Epithelial cell of proximal tubule (primary cell): ENCODE measurements at places on chromosomes 13 and 19. TPM values are rescaled to one million over a fixed set of nuclear protein-coding genes. Genes with fewer than 3 reads are reported as not detected.

DNA sequence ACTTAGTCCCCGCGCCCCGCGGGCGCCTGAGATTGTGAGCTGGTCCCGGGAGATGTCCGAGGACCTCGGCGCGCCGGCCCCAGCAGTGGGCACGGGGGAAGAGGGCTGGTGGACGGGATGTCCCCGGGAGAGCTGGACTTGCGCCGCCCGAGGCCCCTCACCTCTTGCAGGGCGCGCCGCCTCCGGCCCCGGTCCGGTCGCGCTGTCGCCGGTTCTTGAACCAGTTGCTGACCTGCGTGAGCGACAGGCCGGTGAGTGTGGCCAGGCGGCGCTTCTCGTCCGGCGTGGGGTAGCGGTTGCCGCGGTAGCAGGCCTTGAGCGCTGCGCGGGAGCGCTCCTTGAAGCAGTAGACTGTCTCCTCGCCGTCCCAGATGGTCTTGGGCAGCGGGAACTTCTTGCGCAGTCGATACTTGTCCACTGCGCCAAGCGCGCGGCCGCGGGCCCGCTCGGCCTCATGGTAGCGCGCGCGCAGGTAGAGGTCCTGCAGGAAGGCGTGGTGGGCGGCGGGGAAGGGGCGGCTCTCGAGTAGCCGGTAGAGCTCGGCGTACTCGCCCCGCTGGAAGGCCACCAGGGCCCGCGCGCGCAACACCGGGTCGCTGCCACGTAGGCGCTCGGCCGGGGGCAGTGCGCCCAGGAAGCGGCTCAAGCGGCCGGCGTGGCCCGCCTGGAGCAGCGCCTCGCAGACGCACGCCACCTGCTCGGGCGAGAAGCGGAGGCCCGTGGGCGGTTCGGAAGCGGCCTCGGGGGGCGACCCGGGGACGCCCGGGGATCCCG, 984 bp downstream of the SIX5 start:
- DNase-seq: no peak

DNA sequence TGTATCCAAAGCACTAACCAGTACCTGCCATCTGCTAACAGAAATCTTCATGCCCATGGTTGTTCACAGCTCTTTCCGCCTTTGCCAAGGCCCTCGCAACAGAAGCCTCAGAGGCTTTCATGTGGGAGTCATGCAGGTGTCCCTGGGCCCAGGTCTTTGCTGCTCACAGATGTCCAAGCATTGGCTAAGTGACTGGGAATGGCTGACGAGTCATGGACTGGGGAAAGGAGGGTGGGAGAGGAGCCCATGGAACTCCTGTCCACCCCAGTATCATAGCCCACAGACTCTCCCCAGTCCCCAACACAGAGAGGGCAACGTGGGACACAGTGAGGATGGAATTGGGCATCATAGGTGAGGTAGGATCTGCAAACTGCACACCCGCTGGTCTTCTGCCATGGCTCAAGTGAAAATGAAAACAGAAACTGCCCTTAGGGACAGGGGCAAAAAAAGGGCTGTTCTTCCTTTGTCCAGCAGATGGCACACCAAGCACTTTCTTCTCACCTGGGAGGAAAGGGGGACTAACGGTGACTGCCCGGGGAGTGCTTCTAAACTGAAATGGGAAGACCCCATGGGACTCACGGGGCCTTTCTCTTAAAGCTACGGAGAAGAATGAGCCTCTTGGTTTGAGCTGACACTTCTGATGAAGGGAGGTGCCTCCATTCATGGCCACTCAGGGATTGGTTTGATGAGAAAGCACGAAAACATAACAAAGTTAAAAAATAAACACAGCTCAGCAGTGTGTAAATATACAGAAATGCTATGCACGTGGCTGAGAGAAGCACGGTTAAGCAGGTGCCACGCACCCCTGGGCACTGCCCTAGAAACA, 11.1 kb upstream of the DHRS12 start:
- no peak for DNase-seq

DNA sequence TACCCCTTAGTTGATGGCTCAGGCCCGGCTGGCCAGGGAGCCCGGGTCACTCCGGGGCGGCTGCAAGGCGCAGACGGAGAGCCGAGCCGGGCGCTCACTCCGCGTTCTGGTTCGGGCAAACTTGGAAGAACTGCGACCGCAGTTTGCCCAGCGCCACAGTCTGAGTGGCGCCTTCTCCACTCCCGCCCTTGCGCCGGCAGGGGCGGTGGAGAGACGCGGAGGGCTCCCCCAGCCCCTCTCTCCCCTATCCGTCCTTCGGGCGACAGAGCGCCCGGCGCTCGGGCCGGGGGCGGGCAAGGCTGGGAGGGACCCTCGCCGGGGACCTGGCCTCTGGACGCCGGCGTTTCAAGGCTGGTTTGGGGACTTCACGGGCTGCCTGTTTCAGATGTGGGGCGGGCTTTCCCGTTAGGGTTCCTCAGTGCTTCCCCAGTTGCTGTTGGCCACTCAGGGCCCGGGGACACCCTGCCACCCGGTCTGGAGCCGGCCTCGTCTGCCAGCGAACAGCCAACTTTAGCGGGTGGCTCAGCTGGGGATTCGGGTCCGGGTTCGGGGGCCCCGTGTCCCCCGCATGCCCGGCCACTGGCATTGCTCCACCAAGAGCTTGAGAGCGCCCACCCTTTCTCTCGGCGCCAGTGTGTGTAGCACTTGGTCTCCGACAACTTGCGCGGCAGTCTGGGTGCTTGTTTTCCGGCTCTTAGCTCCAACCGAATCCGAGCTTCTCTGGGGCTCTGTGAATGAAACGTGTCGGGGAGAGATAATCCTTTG, 1.5 kb downstream of the GPC6 start:
- DNase-seq: no peak

FUT2 gene
- 0.52 and 0.58 TPM in 2 replicates for total RNA-seq

ZNF442 gene
- 0.17 and 0.36 TPM in 2 replicates for total RNA-seq
